ENCODE measurements at places on chromosomes 1 and 21. TPM values are rescaled to one million over a fixed set of nuclear protein-coding genes. Genes with fewer than 3 reads are reported as not detected.
A peak's percentile ranks its signal among the peaks of the same experiment; 100 is the strongest.

DNA sequence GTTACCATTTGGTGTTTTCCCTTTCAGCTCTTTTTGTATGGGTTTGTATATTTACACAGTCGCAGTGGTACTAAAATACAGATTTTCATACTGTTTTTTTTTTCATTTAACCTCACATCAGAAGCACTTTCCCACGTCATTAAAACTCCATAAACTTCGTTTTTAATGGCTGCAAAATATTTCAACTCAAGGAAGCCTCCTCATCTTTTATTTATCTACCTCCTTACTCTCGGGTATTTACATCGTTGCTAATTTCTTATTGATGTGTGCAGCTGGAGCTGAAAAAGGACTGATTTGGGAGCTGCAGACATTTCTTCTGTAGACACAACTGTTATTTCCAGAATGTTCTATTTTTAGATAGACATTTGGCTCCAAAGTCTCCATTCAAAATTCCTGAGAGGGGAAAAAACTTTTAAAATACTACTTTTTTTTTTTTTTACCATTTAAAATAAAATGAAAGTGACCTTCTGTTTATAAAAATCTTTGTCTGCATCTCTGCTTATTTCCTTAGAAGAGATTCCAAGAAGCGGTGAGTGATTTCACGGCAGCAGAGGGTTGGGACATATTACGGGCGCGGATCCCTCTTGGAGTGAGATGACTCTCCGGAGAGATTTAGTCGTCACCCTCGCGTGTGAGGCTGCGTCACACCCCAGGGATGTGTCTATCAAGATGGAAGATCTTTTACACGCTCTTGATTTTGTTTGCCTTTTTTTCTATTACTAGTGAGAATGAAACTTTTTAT is 10.1 kb downstream of the RUNX3 start:
- no peaks in the 10 kb centered on the region for H3K36me3 ChIP-seq
- no peak for DNase-seq
- H3K4me1 ChIP-seq, result peaks cover 28% of the 10 kb centered on the region
- H3K27ac ChIP-seq, result no peak overlapping the region
- no peak overlapping the region for H3K4me3 ChIP-seq
- peaks cover 4% of the 10 kb centered on the region for H3K27me3 ChIP-seq

- H3K4me1 ChIP-seq, result no peaks in the 10 kb centered on the region
- H3K4me3 ChIP-seq, result no peak overlapping the region
- DNase-seq, result no peak
- no peaks in the 10 kb centered on the region for H3K27me3 ChIP-seq
- H3K36me3 ChIP-seq, result no peaks in the 10 kb centered on the region
- no peak overlapping the region for H3K27ac ChIP-seq
Measured at GRCh38 chr1:76657623-76658022, 209.7 kb upstream of the ST6GALNAC5 start.

- no peak for DNase-seq
- H3K36me3 ChIP-seq, result no peaks in the 10 kb centered on the region
- no peaks in the 10 kb centered on the region for H3K27me3 ChIP-seq
- H3K4me3 ChIP-seq, result no peak overlapping the region
Measured at GRCh38 chr1:59025201-59025600, 241.4 kb upstream of the JUN start.

GRCh38 chr1:160519642-160520435 is 3.2 kb downstream of the SLAMF6 start:
- DNase-seq, result no peak
- H3K36me3 ChIP-seq, result no peaks in the 10 kb centered on the region
- no peaks in the 10 kb centered on the region for H3K27me3 ChIP-seq
- no peaks in the 10 kb centered on the region for H3K4me1 ChIP-seq
- H3K27ac ChIP-seq, result no peak overlapping the region

- no peak overlapping the region for H3K27ac ChIP-seq
- H3K27me3 ChIP-seq, result no peaks in the 10 kb centered on the region
- no peak overlapping the region for H3K4me3 ChIP-seq
- no peak for DNase-seq
- H3K4me1 ChIP-seq, result no peaks in the 10 kb centered on the region
Measured at GRCh38 chr1:221874285-221875003, 132.6 kb upstream of the DUSP10 start.

DNA sequence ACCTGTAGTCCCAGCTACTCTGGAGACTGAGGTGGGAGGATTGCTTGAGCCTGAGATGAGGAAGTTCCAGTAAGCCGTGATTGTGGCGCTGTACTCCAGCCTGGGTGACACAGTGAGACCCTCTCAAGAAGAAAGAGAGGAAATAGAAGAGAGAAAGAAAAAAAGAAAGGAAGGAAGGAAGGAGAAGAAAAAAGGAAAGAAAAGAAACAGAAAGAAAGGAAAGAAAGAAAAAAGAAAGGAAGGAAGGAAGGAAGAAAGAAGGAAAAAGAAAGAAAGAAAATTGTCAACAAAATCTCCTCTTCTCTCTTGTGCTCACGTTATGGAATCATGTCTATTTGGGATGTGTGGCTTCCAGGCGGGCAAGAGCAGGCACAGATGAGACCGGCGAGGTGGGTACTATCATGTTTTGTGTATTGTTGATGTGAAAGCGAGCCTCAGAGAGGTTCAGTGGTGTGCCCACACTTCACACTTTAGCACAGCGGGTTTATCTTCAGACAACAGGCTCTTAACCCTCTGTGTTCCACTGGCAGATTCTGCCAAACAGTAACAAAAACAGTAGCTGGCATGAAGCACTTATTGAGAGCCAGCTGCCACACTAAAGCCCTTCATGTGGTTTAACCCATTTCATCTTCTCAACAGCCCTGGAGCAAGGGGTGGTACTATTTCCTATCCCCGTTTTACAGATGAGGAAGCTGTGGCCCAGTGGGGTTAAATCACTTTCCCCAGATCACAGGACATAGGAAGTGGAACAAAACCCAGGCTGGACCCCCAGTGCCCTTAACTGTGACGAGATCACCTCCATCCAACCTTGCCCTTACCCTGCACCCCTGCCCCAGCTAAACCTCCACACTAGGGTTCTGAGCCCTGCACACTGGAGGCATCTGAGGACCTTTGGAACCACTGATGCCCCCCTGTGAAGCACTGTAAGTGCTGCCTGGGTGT is 94.7 kb upstream of the TARDBP start:
- DNase-seq, result no peak
- no peak overlapping the region for H3K27ac ChIP-seq
- H3K4me1 ChIP-seq, result no peaks in the 10 kb centered on the region
- no peak overlapping the region for H3K4me3 ChIP-seq
- H3K27me3 ChIP-seq, result peaks cover 22% of the 10 kb centered on the region

DNA sequence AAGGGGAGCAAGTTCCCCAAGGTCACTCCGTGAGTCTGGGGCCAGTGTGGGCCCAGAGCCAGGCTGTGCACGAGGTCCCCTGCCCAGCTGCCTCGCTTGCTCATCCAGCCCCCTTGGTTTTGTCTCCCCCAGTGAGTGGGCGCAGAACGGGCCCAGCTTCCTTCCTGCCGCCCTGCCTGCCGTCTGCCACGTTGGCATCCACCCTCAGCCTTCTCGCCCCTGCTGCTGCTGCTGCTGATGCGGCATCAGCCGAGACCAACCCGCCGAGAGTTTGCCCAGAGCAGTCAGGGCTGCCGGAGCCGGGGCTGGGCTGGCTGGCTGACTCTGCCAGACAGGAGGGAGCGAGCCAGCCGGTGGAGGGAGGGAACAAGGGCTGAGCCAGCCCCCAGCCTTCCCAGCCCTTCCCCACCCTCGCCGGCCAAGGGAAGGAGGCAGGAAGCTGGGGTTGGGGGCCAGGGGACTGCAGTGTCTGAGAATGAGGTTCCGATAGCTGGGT is 31.4 kb upstream of the WASF2 start:
- no peaks in the 10 kb centered on the region for H3K27me3 ChIP-seq
- DNase-seq, result peak; percentile 65
- peak overlapping the region; percentile 72 for H3K27ac ChIP-seq
- H3K36me3 ChIP-seq, result no peaks in the 10 kb centered on the region

DNA sequence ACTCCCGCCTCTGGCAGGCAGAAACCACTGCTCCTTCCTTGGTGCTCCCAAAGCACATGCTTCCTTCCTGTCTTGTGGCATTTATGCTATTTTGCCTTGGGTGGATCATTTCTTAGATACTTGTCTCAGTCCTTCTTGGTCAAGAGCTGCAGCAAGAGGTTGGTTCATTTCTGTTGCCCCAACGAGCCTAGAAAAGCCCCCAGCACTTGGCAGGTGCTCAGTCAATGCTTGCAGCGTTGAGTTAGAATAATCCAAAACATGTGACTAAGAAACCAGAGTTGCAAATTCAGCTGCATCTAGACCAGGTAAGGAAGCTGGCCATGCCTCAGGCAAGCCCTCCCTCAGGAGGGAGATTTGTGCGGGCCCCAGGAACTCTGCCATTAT is 42.4 kb upstream of the TENT5C start:
- H3K4me3 ChIP-seq, result no peak overlapping the region
- H3K27ac ChIP-seq, result no peak overlapping the region
- H3K27me3 ChIP-seq, result no peaks in the 10 kb centered on the region
- DNase-seq, result no peak
- no peaks in the 10 kb centered on the region for H3K4me1 ChIP-seq

DNA sequence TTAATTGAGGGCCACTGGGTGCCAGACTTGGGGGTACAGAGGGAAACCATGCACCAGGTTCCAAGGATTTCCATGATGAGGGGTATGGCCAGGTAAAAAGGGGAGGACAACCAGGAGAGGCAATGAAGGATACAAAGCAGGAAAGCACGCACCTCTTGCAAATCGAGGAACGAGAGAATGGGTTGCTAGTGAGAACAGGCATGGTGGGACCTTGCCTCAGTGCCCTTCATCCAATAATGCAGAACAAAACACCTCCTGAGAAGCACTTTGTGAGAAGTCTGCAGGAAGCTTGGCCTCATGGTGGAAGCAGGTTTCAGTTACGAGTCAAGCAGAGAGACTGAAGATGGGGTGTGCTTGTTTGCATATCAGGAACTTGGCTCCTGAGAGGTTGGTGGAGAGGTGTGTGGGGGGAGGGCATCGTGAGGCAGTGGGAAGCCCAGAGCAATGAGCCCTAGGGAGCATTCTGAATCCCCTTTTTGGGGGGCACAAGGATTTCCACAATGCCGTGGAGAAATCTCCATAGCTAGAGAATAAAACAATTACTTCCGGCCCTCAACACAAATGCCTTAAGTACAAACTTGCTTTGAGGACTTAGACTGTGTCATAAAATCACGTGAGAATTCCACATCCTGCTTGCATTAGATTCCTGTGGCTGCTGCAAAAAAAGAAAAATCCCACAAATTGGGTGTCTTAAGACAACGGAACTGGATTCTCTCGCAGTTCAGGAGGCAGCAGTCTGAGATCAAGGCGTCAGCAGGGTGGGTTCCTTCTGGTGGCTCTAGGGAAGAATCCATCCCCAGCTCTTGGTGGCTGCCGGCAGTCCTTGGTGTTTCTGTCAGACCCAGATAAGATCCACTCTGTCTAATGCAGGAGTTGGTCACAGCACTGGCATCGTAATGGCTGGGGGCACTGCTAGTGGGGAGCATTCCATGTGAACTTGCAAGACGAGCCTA is 54.9 kb upstream of the BACE2 start:
- H3K27ac ChIP-seq, result no peak overlapping the region
- no peak overlapping the region for H3K4me3 ChIP-seq
- no peaks in the 10 kb centered on the region for H3K36me3 ChIP-seq
- H3K27me3 ChIP-seq, result peaks cover 25% of the 10 kb centered on the region
- peaks cover 7% of the 10 kb centered on the region for H3K4me1 ChIP-seq

GRCh38 chr1:198741744-198742143 is 102.9 kb downstream of the PTPRC start:
- H3K4me3 ChIP-seq, result no peak overlapping the region
- DNase-seq, result no peak
- H3K27ac ChIP-seq, result no peak overlapping the region
- H3K27me3 ChIP-seq, result no peaks in the 10 kb centered on the region
- no peaks in the 10 kb centered on the region for H3K36me3 ChIP-seq

- H3K27ac ChIP-seq, result no peak overlapping the region
- H3K4me3 ChIP-seq, result no peak overlapping the region
- no peak for DNase-seq
- H3K36me3 ChIP-seq, result no peaks in the 10 kb centered on the region
Measured at GRCh38 chr1:155103325-155103724, 24.4 kb upstream of the EFNA1 start.

DNA sequence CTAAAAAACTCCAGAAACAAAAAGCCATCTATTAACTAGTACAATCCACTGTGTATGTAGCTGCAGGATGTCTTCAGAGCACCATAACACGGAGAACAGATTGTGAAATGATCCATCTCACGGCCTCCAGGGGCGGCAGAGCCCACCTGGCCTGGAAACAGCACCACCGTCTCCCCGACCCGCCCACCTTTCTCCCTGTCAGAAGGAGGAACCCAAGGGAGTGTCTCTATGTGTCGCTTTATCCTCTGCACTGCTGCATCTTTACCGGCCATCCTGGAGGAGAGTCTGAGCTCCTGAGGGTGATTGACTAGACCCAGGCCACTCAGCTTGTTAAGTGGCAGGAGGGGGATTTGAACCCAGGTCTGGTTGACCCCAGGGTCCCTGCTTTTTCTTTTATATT is 405.0 kb downstream of the MATN1 start:
- H3K27me3 ChIP-seq, result peaks cover 62% of the 10 kb centered on the region
- no peak for DNase-seq
- no peak overlapping the region for H3K4me3 ChIP-seq

DNA sequence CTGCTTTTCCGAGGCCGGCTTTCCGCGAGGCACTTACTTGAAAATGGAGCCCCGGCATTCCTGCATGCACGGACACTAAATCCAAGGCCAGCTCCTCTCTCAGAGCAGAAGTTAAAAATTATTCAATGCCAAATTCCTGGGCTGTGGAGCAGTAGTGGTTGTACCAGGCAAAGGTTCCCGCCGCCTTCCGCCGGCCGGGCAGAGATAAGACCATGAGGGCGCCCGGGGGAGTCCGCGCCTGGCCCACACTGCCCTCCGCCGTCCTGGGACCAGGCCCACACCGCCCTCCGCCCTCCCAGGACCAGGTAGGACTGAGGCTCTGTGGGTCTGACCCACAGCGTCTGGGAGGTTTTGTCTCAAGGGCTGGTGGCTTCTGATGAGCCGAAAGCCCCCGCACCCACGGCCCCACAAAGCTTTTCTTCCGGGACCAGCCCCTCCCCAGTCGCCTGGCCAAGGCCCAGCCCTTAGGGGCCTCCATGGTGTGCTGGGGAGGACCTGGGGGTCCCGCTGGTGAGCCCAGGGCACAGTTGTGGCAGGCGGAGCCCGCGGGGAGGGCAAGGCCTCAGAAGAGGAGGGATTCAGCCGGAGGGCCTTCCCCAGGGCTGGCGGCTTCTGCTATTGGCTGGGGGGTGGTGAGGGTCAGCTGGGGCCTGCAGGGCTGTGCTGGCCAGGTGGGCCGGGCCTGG is 12.7 kb upstream of the C1orf159 start:
- H3K27me3 ChIP-seq, result no peaks in the 10 kb centered on the region
- H3K4me3 ChIP-seq, result no peak overlapping the region
- peaks cover 9% of the 10 kb centered on the region for H3K4me1 ChIP-seq
- DNase-seq, result no peak
- no peaks in the 10 kb centered on the region for H3K36me3 ChIP-seq
- H3K27ac ChIP-seq, result no peak overlapping the region

GRCh38 chr1:227944931-227945890 is 2.5 kb downstream of the WNT9A start:
- H3K4me3 ChIP-seq, result no peak overlapping the region
- DNase-seq, result peak; percentile 38
- no peak overlapping the region for H3K27ac ChIP-seq
- H3K27me3 ChIP-seq, result peaks cover 44% of the 10 kb centered on the region
- peaks cover 68% of the 10 kb centered on the region for H3K4me1 ChIP-seq

- peaks cover 84% of the 10 kb centered on the region for H3K4me1 ChIP-seq
- H3K27me3 ChIP-seq, result no peaks in the 10 kb centered on the region
- H3K36me3 ChIP-seq, result peaks cover 23% of the 10 kb centered on the region
- no peak overlapping the region for H3K4me3 ChIP-seq
Measured at GRCh38 chr1:27591622-27592021, 12.3 kb downstream of the AHDC1 start.

PAPPA2 gene
- total RNA-seq, result 1.3 TPM

UBL4B gene
- not detected for total RNA-seq

ARMH1 gene
- 1.1 TPM for total RNA-seq

PTPRU gene
- total RNA-seq, result 13.8 TPM

ADAMTS5 gene
- 1.6 TPM for total RNA-seq

RNU1-1 gene
- 5,242 TPM for total RNA-seq

VANGL2 gene
- 2.9 TPM for total RNA-seq
